ENCODE measurements at places on chromosomes 2 and 18.

DNA sequence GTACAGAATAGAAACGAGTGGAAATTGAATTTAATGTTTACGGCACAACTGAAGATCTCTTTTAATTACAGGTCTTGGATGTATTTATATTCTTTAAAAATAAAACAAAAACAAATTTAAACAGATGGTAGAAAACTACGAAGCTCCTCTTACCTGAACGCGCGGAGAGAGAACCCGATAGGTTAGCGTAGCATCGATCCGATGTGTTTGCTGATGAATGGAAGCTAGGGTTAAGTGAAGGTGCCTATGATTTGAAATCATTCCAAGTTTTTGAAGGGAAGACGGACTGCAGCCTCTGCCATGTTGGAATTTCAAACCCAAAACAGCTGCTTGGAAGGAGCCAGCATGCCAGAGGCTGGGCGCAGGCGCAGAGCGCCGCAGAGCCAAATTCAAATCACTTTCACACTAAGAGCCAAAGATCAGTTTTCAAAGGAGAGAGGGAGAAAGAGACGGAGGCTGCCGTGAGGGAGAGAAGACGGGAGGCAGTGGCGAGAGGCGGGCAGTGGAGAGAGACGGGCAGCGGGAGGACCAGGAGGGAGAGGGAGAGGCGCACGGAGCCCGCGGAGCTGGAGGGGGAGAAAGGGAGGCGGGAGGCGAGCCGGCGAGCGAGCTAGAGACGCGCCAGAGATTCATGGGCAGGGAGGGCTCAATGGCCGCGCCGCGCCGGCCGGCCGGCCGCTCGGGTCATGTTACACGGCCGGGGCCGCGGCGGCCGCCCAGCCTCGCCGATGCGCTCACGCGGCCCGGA lies at the start of gene FIGN:
FIGN (minus strand) TSS at position 324 of the 748 bp plus-strand sequence. CDS start 1,081 bp downstream, outside the sequence.
- no peak for DNase-seq

DNA sequence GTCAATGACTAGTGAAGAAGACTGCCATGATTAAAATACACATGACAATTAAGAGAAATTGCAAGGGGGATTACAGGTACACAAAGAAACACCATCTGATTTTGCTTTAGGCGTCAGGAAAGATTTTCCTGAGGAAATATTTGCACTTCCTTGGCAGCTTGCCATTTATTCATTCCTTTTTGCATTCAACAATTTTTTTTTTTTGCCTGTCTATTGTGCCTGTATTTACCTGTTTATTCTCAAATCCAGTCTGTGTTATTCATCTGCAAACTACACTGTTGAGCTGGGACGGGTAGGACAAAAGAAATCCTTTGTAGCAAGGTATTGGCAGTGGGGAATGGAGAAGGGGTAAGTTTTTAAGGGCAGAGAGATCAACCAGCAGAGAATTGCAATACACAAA lies 31.8 kb downstream of the SMAD2 start:
- no peak for DNase-seq

DNA sequence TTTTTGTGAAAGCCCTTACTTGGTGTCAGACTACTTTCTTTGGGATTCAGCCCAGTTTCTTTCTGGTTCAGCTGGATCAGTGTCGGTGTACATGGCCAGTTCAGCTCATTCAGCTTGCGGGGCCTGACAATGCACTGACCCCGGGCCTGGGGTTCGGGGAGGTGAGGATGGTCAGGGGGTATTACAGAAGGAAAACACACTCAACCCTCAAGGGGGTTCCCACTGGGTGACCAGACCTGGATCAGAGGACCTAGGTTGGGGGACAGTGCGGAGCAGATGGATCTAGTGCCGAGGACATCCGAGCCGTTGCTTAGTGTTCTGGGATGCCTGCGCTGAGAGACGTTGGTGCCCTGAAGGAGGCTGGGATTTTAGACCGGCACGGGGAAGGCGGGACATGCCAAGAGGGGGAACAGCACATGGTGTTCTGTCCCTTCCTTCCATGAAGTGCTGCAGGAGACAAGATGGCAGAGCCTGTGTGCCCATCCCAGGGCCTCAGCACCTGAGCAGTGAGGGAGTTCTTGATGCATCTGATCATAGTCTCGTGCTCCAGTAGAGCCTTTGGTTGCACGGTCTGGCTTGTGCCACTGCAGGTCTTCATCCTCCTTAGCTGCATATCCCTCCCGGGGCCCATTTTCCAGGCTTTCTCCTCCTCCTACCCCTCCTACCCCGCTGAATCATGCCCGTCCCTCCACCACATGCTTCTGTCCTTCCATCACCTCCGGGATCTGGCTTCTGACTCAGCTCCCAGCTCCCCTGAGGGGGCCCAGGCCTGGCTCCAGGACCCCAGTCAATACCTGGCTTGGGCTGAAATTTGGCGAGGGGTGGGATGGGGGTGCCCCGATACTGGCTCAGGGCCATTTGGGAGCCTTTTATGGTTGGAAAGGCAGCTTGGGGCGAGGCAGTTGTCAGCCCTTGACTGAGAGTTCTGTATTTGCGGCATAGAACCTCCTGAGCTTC lies 18.0 kb downstream of the SPEG start:
- no peak for DNase-seq

DNA sequence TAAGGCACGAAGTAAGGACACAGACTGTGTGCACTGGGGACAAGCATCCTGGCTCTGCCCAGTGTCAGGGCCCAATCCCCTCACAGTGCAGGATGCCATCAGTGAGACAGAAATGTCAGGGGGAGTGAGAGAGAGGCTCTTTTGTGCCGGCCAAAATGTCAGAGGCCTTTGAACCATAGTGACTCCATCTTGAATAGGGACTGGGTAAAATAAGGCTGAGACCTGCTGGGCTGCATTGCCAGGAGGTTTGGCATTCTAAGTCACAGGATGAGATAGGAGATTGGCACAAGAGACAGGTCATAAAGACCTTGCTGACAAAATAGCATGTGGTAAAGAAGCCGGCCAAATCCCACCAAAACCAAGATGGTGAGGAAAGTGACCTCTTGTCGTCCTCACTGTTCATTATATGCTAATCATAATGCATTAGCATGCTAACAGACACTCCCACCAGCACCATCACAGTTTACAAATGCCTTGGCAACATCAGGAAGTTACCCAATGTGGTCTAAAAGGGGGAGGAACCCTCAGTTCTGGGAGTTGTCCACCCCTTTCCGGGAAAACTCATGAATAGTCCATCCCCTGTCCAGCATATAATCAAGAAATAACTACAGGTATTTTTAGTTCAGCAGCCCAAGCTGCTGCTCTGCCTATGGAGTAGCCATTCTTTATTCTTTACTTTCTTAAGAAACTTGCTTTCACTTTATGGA lies 337.4 kb downstream of the LPIN1 start:
- DNase-seq, result no peak

- no peak for DNase-seq
Observed at GRCh38 chr2:214560618-214561190, 149.8 kb downstream of the VWC2L start.

DNA sequence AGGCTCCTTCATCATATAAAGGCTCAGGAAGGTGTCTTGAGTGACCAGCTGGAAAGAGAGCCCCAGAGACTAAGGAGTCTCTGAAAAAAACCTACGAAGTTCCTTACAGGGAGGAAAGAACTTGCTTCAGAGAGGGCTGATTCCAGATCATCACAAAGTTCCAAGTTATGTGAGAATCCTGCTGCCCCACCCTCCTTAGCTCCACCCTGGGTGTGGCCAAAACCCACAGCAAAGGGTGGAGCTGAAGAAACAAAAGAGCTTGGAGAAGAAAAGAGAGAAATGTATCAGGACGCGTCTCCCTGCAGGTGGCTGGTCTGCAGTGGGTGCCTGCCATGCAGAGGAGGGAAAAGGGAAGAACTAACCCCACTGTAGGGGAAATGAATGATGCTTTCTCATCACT lies 32.8 kb upstream of the ZNF396 start:
- no peak for DNase-seq

GRCh38 chr18:31102025-31102684 lies at the start of gene DSC2:
TSS of gene DSC2 (minus strand) at chr18:31102421. CDS start at chr18:31101971, 450 bp downstream.
- DNase-seq, result no peak

GRCh38 chr2:27966466-27966865 lies 75.9 kb downstream of the BABAM2 start:
- no peak for DNase-seq

- DNase-seq, result no peak
Observed at GRCh38 chr18:13428319-13428718, 209.8 kb downstream of the LDLRAD4 start.

DNA sequence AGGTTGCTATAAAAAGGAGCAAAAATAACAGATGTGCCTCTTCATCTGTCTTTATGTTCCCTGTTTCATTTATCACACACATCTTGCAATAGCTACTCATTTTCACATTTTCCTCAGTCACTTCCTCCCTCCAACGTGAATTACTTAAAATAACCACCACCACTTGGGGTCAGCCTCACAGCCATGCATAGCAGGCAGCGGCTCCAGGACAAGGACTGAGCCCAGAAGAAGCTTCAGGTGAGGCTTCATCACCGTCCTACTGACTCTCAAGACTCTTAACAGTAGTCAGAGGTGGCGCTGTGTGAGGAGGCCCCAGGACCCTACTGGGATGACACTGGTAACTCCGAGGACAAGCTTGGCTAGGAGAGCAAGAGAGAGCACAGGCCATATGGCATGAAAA lies 15.5 kb upstream of the ST8SIA5 start:
- DNase-seq, result no peak

DNA sequence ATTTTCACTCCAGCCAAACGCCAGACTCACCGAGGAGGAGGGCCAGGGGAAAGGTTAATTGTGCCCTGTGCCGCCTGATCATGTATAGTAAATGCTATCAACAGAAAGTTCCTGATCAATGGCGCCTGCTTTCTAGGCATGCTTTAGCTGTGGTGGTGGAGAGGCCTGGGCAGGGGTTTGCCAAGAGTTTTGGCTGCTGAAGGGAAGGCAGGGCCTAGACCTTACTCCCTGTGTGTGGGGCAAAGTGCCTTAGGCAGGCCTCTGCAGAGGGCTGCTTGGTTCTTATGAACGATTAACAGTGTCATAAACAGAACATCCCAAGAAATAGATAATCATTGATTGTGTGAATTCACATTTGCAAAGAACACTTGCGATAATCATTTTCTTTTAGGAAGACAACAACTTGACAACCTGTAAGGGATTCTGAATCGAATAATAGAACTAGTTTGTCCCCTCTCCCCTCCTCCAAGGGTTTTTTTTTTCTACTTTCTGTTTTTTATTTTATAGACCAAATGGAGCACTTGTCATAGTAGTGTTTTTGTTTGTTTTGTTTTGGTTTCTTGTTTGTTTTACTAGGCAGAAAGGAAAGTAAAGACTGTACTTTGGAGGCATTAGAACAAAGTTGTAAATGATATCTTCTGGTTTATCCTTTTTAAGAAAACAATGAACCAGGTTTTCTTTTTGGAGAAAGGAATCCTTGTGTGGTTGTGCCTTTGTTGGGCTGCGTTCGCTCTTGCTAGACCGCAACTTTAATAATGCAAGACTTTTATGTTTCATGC lies 6.5 kb downstream of the TSHZ1 start:
- DNase-seq, result no peak

- DNase-seq, result no peak
Observed at GRCh38 chr18:154151-154550, 4.2 kb upstream of the USP14 start.

- DNase-seq, result no peak
Observed at GRCh38 chr18:49944663-49945062, 131.3 kb upstream of the ACAA2 start.

GRCh38 chr2:203782262-203782976 lies 76.0 kb downstream of the CD28 start:
- peak; percentile 46 for DNase-seq

DNA sequence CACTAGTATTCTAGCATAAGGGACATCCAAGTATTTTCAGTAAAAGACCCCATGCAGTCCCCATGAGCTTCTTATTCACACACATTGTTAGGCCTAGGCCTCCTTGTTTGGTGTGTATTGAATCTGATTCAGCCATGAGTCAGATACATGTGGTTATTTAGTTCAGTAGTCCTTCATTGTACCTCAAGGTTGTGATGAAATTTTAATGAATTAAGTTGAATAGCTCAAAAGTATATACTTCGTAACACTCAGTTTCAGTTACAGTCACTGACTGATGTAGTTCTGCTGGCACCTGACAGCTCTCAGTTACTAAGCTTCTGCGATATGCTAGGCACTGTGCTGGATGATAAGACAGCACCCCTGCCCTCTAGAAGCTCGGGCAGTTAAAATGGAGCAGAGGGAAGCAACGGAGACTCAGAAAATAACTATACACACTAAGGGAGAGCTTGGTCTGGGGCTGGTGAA lies 86.4 kb downstream of the XRCC5 start:
- no peak for DNase-seq

GRCh38 chr18:4821801-4822200 lies 366.7 kb upstream of the DLGAP1 start:
- DNase-seq, result no peak

GRCh38 chr2:122886479-122887145 lies 1131.2 kb downstream of the TSN start:
- DNase-seq, result no peak

DNA sequence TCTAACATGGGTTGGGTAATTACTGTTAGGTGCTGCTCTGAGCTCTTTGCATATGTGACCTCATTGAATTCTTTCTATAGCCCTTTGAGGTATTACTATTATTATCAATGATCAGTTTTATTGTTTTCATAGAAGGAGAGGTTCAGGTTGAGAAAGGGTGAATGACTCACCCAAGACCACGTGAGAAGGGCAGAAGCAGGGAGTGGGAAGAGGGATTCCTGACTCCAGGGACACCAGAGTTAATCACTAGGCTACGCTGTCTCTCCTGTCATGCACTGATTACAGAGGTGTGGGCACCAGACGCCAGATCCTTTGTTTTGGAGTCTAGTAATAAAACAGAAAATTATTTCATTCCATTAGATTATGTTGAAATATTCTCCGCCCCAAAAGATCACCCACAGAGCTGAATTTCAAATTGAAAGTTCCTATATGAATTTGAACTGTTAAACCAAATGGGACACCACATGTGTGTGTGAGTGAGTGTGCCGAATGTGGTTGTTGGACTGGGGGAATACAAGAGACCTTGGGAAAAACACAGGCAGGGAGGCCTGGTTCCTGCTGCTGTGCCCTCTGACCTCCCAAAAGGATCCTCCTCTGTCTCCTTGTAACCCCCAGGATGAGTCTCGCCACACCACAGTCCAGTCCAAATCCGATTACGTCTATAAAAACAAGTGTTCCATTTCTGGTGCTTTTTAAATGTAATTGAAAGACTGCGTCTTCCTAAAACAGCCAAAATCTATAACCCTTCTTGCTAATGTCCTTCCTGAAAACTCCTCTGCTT lies 215.4 kb downstream of the ZNF521 start:
- no peak for DNase-seq
